ENCODE measurements at places on chromosomes 5 and 9.

GRCh38 chr9:132539096-132539495 is 43.3 kb upstream of the BARHL1 start:
- DNase-seq, result no peak

DNA sequence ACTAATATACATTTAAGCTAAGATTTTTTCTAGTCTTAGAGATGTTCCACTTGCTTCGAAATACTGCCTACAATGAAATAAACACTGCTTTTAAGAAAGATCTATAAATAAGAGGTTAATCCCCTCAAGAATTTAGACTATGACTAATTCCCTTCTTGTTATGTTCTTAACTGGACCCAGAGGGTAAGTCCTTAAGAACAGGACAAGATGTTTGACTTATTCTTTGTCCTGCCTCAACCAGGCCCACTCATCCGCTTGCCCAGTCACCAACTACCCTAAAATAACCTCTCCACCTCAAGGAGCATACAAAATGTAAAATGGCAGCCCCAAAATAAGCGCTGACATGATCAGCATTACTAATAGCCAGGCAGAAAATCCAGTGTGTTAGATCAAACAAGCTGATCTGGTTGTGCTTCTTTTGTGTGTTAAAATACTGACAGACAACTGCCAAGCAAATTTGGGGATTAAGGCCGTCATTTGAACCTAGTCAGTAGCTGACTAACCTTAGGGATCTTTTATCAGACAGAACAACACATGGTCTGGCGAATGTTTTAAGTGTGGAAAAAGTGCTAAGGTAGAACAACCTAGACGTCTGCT is 93.7 kb upstream of the SMC5 start:
- no peak for DNase-seq

- no peak for DNase-seq
Observed at GRCh38 chr9:126397056-126397455, 70.4 kb downstream of the MVB12B start.

GRCh38 chr9:126428534-126429175 is 102.0 kb downstream of the MVB12B start:
- DNase-seq, result no peak

DNA sequence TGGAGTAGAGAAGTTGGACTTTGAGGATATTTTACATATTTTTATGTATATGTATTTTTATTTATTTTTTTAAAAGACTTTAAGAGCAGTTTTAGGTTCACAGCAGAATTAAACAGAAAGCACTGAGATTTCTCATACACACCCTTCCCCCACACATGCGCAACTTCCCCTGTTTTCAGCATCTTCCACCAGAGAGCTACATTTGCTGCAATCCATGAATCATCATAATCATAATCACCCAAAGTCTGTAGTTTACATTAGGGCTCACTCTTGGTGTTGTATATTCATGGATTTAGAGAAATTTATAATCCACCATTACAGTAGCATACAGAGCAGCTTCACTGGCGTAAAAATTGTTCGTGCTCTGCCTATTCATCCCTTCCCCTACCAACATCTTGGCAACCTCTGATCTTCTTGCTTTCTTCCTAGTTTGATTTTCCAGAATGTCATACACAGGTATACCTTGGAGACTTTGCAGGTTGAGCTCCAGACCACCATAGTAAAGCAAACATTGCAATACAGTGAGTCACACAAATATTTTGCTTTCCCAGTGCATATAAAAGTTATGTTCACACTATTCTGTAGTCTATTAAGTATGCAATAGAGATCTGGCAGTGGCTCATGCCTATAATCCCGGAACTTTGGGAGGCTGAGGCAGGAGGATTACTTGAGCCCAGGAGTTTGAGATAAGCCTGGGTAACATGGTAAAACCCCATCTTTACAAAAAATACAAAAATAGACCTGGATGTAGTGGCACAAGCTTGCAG is 9.6 kb upstream of the CCDC171 start:
- DNase-seq, result no peak

DNA sequence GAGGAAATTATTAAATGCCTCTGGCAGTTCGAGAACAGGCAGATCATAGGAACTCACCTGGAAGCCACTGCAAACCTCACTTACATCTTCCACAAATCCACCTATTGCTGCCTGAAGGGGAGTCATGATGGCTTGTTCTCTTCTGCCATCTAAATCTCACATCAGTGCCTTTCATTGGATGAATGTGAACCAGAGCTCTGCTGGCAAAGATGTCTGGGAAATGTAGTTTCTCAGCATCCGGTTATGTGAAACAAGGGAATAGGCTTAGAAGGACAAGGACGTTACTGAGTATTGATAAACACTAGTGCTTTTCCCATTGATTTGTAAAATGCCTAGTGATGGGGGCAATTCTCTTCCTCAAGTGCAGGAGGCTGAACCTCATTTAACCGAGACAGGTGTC is 483.3 kb downstream of the ARHGEF28 start:
- no peak for DNase-seq

- no peak for DNase-seq
Observed at GRCh38 chr9:16834817-16835216, 35.7 kb downstream of the BNC2 start.

DNA sequence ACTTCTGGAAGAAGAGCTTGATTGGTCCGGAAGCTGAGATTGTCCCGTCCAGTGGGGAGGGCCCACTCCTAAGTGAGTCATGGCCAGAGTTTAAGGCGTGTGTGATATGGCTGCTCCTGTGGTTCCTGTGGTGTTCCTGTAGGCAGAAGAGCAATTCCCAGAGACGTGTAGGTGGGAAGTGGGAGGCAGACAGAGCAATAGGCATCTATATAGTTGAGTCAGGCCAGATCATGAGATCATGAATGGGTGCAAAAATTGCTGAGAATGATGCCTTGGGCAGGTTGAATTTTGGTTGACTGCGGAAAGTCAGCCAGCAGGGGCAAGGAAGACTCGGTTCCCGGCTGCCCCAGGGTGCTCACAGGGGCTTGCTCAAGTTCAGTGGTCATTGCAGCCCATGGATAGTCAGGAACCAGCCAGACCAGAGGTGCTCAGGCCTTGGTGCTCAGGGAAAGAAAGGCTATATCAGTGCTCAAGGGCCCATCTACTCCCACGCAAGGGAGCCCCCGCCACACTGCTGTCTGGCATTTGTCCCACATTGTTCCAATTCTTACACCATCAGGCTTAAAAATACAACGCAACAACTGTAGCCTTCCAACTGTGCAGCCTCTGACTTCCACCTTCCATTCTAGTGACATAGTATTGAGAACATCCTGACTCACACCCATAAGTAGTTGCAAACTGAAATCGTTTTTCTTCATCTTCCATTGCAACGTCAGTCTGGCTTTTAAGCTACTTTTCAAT is 21.0 kb upstream of the GSN start:
- no peak for DNase-seq

GRCh38 chr9:17782430-17783149 is 203.7 kb downstream of the SH3GL2 start:
- DNase-seq, result no peak

- peak; percentile 27 for DNase-seq
Observed at GRCh38 chr5:165996201-165996875, 2295.1 kb upstream of the WWC1 start.

- no peak for DNase-seq
Observed at GRCh38 chr5:168377525-168377924, 86.1 kb downstream of the WWC1 start.

GRCh38 chr9:128882677-128883603 is 1.0 kb downstream of the LRRC8A start:
- DNase-seq, result peak; percentile 50

DNA sequence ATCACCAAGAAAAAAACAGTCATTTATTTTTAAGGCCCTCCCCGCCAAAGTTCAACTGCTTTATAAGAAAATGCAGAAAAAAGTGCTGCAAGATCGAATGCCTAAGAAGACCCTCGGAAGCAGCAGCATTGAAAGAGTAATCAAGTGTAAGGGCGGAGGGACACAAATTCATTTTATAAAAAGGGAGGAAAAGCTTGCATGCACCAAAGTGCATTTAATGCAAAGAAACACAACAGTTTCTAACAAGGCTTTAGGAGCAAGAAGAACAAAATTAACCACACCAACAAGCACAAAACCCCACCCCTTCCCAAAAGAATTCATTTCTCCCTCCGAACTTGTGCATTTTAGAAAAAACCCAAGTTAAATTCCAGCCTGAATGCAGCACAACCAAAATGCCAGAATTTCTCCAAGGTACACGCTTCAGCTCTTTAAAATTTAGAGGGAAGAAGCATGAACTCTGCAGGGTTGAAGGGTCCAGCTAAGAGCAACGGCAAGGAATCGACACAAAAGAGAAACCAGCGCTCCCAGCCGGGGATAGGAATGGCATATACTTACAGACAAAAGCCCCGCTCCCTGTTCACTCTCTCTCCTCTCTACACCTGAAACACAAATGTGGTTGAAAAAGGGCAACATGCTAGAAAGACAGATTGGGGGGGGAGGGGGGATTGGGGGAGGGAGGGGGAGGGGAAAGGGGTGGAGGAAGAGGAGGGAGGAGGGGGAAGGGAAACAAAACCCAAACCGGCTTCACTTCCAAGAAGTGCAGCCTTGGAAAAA is at the start of gene NREP:
Gene NREP (minus strand): TSS at position 614 of the 774 bp plus-strand sequence. CDS start 1,422 bp downstream, outside the sequence.
- no peak for DNase-seq

- DNase-seq, result no peak
Observed at GRCh38 chr5:111922344-111922743, 165.3 kb upstream of the NREP start.

- no peak for DNase-seq
Observed at GRCh38 chr5:25823330-25823873, 1178.6 kb upstream of the CDH10 start.

- peak; percentile 73 for DNase-seq
Observed at GRCh38 chr5:53069626-53070025, 39.9 kb downstream of the MOCS2 start.

GRCh38 chr5:39912906-39913305 is 488.1 kb upstream of the DAB2 start:
- DNase-seq, result no peak

DNA sequence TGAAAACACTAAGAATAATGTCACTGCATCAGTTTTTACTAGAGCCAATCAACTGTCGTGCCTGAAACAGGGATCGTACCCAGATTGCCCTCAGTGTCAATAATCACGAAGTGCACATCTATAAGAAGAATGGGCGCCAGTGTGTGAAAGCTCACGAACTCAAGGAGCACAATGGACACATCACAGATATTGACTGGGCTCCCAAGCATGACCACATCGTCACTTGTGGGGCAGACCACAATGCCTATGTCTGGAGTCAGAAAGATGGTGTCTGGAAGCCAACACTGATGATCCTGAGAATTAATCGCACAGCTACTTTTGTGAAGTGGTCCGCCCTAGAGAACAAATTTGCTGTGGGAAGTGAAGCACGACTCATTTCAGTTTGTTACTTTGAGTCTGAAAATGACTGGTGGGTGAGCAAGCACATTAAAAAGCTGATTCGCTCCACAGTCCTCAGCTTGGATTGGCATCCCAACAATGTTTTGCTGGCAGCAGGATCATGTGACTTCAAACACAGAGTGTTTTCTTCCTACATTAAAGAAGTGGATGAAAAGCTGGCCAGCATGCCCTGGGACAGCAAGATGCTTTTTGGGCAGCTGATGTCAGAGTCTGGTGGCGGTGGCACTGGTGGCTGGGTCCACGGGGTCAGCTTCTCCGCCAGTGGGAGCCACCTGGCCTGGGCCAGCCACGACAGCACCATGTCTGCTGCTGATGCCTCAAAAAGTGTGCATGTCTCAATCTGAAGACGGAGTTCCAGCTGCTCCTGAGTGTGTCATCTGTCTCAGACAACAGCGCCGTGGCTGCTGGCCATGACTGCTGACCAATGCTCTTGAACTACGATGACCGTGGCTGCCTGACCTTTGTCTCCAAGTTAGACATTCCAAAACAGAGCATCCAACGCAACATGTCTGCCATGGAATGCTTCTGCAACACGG is 32.2 kb downstream of the NSA2 start:
- no peak for DNase-seq

Measured in right hindlimb (tissue), 1 donor.